OCI-LY7 (cell line): ENCODE measurements at places on chromosomes 1 and 21.

DNA sequence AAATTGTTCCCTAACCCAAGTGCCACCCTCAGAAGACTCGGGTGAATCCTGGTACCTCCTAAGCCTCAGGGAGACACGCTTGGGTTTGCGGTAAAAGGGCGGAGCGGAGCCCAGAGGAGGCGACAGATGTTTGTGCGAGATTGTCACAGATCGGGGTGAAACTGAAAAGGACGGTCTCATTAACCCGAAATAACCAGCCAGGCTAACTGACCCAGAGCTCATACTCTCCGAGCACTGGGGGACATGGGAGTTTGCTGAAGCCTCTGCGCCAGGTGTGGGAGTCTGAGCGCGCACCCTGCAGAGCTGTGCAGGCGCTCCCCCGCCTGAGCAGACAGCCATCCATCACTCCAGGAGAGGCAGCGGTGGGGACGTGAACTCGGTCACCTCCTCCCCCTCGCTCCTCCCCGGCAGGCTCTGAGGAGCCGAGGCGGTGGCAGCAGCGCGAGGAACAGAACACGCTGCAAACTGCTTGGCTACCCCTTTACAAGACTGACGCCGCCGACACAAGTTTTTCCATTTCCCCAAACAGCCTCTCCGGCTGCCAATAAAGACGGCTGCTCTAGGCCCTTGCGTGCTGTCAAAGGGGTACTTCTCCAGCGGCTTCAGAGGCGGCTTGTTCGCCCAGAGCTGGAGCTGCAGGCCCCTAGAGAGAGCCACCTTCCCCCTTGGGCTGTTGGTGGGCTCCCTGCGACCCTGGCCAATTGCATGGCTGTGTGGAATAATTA, 43.5 kb downstream of the RRAGC start:
- DNase-seq: no peak

DNA sequence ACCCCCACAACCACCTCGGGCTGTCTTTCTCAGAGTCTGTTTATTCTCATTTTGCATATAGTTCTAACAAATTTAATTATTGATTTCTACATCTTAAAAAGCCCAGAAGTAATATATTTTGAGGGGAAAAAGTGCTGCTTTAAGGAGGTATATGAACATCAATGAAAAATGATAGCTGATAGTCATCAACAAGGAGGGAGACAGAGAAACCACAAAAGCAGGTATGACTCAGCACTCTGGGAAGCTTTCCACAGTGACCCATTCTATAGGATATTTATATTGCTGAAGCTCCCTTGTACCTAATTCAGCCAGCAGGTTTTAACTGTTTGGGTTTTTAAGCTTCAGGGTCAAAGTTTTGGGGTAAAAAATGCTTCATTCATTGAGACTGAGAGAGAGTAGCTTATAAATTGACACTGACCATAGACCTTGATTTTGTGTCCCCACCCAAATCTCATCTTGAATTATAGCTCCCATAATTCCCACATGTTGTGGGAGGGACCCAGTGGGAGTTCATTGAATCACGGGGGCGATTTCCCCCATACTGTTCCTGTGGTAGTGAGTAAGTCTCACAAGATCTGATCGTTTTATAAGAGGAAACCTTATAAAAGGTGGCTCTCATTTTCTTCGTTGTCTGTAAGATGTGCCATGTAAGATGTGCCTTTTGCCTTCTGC, 27.4 kb downstream of the VANGL1 start:
- DNase-seq: no peak

DNA sequence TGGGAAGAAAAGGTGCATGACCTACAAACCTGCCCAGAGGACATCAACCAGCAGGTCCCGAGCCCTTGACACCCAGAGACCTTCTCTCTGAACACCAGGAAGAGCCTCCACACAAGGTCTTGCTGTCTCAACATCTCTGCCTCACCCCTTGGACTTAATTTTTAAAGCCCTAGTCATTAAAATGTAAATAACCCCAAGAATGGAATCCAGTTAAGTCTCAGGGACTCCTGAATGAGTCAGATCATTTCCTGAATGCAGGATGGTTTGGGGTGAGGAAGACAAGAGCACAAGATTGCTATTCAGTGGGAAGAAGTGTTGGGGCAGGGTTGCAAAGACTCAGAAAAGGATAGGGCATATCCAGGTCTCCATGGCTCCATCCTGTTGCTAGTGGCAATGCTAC, 17.8 kb upstream of the GRIK3 start:
- no peak for DNase-seq

- peak; percentile 47 for DNase-seq
These were observed 172.2 kb upstream of the C8B start for GRCh38 chr1:57137980-57138379.

DNA sequence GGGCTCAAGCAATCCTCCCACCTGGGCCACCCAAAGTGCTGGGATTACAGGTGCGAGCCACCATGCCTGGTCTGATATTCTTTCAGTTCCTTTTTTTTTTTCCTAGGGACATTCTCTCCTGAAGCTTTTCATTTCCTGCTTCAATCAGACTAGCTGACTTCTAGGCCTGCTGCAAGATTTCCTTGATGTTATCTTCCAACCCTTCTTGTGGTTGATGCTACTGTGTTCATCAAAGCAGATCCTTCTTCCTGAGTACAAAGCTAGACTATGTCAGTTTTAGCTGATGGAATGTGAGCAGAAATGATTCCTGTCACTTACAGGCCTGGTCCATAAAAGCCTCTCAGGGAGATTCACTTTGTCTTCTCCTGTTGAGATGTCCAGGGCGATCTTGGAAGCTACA, 146.4 kb downstream of the CDC7 start:
- no peak for DNase-seq

GRCh38 chr1:241142493-241142892, 214.5 kb downstream of the RGS7 start:
- no peak for DNase-seq

GRCh38 chr1:210949039-210949438, 184.9 kb downstream of the KCNH1 start:
- no peak for DNase-seq

GRCh38 chr1:186301448-186301847, 73.6 kb downstream of the TPR start:
- DNase-seq: no peak

DNA sequence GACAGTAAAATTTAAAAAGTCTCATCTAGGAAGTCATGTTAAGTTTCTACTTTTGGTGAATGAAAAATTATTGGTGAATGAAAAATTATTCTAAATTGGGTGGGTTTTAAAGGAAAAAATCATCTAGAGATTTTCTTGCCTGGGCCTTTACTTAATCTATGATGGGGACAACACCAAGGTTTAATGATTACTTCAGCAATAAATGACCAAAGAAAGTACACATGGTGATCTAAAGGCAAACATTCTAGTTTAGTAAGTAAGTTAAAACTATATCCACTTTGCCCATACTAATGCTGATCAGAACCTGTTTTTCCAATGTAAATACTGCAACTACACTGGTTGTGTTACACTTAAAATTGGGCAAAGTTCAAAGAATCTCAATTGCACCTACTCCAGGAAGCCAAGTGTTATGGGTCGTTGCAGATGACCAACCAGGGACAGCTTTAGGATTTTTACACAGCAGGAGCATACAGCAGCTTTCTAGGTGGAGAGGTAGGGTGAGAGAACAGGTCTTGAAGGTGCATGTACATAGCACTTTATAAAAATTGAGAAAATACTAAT, 14.6 kb upstream of the RPL5 start:
- no peak for DNase-seq

DNA sequence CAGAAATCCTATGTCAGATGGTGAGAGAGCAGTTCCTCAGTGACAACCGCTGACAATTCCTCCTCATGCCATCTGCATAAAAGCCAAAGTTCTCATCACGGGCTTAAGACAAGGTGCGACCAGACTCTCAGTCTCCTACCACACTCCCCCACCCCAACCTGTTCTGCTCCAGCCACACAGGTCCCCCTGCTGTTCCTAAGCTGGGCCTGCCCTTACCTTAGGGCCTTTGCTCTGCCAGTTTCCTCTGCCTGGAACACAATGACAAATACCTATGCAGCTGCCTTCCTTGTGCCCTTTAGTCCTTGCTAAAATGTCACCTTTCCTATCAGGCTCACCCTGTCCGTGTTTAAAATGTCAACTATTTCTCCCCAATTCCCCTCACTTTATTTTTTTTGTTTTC, 382.2 kb downstream of the NTNG1 start:
- DNase-seq: no peak

DNA sequence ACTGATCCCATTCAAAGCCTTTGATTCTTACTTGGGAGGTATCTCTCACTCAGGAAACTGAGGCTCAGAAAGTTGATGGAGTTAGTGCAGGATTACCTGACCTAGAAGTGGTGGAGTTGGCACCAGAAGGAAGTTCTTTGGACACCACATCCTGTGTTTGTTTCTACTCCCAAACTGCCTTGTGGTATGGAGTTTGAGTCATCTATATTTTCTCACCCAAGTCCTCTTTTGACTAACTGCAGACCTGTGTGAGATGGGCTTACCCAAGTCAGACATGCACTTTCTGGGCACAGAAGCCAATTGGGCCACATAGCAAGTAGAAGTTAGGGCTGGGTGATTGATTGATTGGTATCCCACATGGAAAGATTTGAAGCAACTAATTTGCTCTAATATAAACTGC, 36.1 kb downstream of the FGGY start:
- DNase-seq: no peak

DNA sequence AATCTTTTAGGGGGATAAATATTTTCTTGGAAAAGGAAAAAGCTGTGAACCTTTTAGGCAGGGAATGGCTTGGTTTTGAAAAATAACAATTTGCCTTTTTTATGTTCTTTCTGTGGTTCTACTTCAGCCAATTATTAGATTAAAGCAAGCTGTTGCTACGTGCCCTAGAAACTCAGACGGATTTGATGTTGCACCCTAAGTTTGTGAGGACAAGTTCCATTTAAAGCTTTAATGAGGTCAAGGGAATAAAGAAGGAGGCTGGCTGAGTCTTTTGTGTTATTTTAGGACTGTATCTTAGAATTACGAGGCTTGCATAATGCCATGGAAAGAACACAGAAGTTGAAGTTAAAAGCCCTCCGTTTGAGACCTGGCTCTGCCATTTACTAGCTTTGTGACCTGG, 216.9 kb downstream of the NUF2 start:
- no peak for DNase-seq

GRCh38 chr1:169701261-169702005, 10.0 kb downstream of the SELL start:
- peak; percentile 43 for DNase-seq

- no peak for DNase-seq
These were observed 324.4 kb downstream of the AJAP1 start for GRCh38 chr1:4978660-4979390.

DNA sequence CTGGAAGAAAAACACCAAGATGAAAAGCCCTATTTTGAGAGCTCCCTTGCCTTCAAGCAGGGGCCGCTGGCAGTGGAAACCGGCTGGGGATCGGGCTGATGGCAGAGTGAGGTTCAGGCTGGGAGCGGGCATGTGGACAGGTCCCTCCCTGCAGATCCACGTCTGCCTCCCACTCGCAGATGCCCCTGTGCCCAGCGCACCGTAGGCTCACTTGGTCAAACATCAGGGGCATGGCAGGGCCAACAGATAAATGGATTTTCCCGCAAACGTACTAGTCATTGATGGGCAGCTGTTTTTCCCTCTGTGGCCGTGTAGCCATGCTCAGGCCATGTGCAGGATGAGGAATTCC, 6.6 kb upstream of the C1orf174 start:
- DNase-seq: no peak

GRCh38 chr1:90074137-90074536, 79.2 kb downstream of the ZNF326 start:
- DNase-seq: peak; percentile 4

GRCh38 chr21:45074818-45075595, 627 bp downstream of the ADARB1 start:
- DNase-seq: no peak

DNA sequence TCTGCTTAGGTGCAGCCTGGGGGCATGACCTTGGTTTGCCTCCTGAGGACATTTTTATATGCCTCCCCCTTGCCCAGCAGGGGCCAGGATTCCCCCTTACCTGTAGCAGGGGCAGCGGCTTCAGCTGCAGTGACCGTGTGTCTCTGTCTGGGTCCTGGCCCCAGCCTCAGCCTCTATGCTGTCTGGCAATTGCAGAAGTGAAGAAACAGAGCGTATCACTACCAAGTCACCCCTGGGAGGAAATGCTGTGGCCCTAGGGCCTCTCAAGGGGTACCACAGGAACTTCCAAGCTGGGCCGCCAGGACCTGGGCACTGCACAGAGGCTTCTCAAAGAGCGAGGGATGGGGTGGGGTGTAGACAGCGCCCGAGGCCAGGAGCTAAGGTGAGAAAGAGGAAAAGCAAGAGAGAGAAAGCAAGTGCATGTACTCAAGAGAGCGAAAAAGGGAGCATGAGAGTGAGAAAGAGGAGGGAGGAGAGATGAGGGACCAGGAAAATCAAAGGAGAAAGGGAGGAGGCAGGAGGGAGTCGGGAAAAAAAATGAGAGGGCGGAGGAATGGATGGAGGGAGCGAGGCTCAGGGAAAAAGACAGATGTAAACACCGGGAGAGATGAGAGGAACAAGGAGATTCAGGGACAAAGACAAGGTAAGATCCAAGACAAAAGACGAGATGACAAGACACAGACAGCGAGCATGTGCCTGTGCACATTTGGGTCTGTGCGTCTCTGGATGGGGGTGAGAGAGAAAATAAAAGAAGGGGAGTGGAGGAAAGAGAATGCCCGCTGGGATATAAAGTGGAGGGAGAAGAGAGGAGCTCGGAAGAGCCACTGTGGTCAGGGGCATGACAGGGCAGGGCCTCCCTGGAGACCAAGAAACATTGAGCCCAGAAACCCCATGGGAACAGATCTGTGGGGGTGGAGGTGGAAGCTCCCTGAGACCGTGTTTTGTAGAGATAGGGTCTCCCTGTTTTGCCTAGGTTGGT, at the start of gene PTAFR:
Gene PTAFR (minus strand): TSS at position 199 of the 979 bp plus-strand sequence. CDS start 25,669 bp downstream, outside the sequence.
- DNase-seq: peak; percentile 91

DNA sequence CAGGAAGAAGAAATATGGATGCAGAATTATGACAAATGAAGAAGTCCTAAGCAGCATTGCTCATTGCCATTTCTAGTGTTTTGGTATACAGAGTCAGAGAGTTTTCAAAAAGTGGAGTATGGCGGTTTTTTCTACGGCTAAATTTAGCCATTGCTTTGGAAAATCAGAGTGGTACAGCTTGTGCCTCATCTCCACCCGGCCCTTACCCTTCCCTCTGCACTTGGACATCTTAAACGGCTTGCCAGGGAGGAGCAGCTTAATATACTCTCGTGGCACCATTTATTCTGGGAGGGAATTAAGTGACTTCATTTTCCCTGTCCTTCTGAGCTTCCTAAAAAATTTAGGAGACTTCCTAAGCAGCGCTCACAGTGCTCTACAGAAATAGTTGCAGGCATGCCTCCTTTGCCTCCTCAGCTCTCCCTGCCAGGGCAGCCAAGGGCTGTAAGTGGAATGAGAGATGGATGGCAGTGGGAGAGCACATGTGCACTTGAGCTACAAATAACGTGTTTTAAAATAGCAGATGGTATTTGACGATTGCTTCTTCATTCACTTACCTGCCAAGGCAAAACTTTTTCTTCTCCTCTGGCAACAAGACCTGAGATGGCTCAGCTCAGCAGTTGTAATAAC, 51.5 kb upstream of the VAMP3 start:
- no peak for DNase-seq

DNA sequence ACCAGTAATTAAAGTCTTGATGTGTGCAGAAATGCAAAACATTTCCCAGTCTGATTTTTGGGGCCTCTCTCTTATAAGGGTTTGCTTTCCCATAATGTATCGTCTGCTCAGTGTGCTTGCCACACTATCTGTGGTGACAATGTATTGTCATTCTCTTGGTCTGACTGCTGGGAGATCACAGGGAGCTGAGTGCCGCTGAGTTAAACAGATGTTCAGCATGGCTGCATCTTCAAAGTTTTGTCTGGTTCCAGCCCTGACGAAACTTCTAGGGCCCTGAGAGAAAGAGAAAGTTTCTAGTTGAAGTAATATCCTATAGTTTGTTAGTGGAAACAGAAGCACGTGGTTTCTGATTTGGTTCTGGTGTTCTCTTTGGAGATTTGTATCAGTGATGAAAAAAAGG, 42.6 kb downstream of the DNM3 start:
- DNase-seq: no peak
